A549 treated with ZK216348 at 1 μM for 4 hours (cell line): ENCODE measurements at places on chromosomes 13 and 19. TPM values are rescaled to one million over a fixed set of nuclear protein-coding genes. Genes with fewer than 3 reads are reported as not detected.

Gene ZNF575
- 1.0 to 3.4 TPM (median 2.4 TPM) in 5 replicates for total RNA-seq

Gene KCTD12
- total RNA-seq = 1.1 to 2.3 TPM (median 1.8 TPM) in 5 replicates

Gene CRTC1
- 2.5 to 5.8 TPM (median 4.7 TPM) in 5 replicates for total RNA-seq

Gene IRS2
- 24.9 to 46.9 TPM (median 33.3 TPM) in 5 replicates for total RNA-seq

Gene C1QTNF9
- not detected in 5 replicates for total RNA-seq

Gene VAV1
- 6.1 to 7.9 TPM (median 7.1 TPM) in 5 replicates for total RNA-seq

Gene IGSF23
- 0.27 to 0.68 TPM (median 0.45 TPM) in 5 replicates for total RNA-seq

Gene PSPN
- total RNA-seq = 0.50 to 1.1 TPM (median 0.69 TPM) in 5 replicates

Gene CADM4
- 5.0 to 10.7 TPM (median 9.0 TPM) in 5 replicates for total RNA-seq

Gene FCHO1
- total RNA-seq = 16.2 to 20.0 TPM (median 18.3 TPM) in 5 replicates

Gene FLT1
- not detected in 5 replicates for total RNA-seq

Gene PNMA8C
- total RNA-seq = not detected in 5 replicates

Gene KLK10
- 0.20 to 0.60 TPM (median 0.50 TPM) in 4 of 5 replicates, not detected in the other for total RNA-seq

Gene PNMA8A
- total RNA-seq = 8.1 to 11.0 TPM (median 10.6 TPM) in 5 replicates

Gene KCNJ14
- total RNA-seq = 0.84 to 2.1 TPM (median 1.2 TPM) in 5 replicates

Gene ZNF558
- total RNA-seq = 5.0 to 8.2 TPM (median 7.7 TPM) in 5 replicates

Gene TNFSF13B
- total RNA-seq = 0.13 TPM in 1 of 5 replicates, not detected in the others

Gene EXOC3L2
- total RNA-seq = 1.0 to 2.0 TPM (median 2.0 TPM) in 5 replicates

Gene IL4I1
- 0.19 to 0.88 TPM (median 0.64 TPM) in 5 replicates for total RNA-seq

Gene FRY
- 0.04 to 0.19 TPM (median 0.15 TPM) in 3 of 5 replicates, not detected in the others for total RNA-seq

Gene ERICH6B
- not detected in 5 replicates for total RNA-seq

Gene KLK15
- total RNA-seq = not detected in 5 replicates

Gene ADGRE1
- total RNA-seq = 5.0 to 6.0 TPM (median 5.4 TPM) in 5 replicates

Gene TIMM29
- 11.4 to 20.3 TPM (median 18.7 TPM) in 5 replicates for total RNA-seq

Gene DACT3
- total RNA-seq = 0.14 to 0.74 TPM (median 0.38 TPM) in 5 replicates

Gene VSTM1
- total RNA-seq = 0.55 to 0.92 TPM (median 0.78 TPM) in 3 of 5 replicates, not detected in the others

Gene ZNF223
- 1.7 to 3.4 TPM (median 2.8 TPM) in 5 replicates for total RNA-seq

Gene ELSPBP1
- total RNA-seq = not detected in 5 replicates

Gene ZNF135
- total RNA-seq = not detected in 5 replicates

Gene ZNF91
- total RNA-seq = 0.26 to 0.45 TPM (median 0.38 TPM) in 5 replicates

Gene UNC13A
- total RNA-seq = 1.2 to 2.1 TPM (median 1.5 TPM) in 5 replicates

Gene HCN2
- 20.5 to 50.9 TPM (median 41.7 TPM) in 5 replicates for total RNA-seq

Gene PTGIR
- 0.19 TPM in 1 of 5 replicates, not detected in the others for total RNA-seq

Gene ERICH4
- not detected in 5 replicates for total RNA-seq

Gene RHPN2
- total RNA-seq = 43.5 to 68.5 TPM (median 55.9 TPM) in 5 replicates

Gene ARGLU1
- total RNA-seq = 34.7 to 70.7 TPM (median 39.7 TPM) in 5 replicates

Gene TMEM272
- total RNA-seq = not detected in 5 replicates

Gene TEX29
- total RNA-seq = 0.39 TPM in 1 of 5 replicates, not detected in the others

Gene CGB5
- 0.39 to 0.84 TPM (median 0.75 TPM) in 5 replicates for total RNA-seq

Gene ATXN8OS
- total RNA-seq = not detected in 5 replicates

Gene PDE4A
- total RNA-seq = 2.9 to 5.3 TPM (median 4.7 TPM) in 5 replicates

Gene KLK14
- total RNA-seq = 0.20 to 0.68 TPM (median 0.28 TPM) in 5 replicates

Gene ZNF17
- total RNA-seq = 4.2 to 6.4 TPM (median 4.9 TPM) in 5 replicates

Gene IRGC
- not detected in 5 replicates for total RNA-seq

Gene PLIN4
- 0.19 to 0.28 TPM (median 0.23 TPM) in 5 replicates for total RNA-seq

Gene TMC4
- 1.5 to 2.8 TPM (median 1.6 TPM) in 5 replicates for total RNA-seq

Gene CGB2
- total RNA-seq = 0.41 to 0.94 TPM in 2 of 5 replicates, not detected in the others

Gene ARHGAP35
- total RNA-seq = 21.3 to 33.1 TPM (median 29.7 TPM) in 5 replicates

Gene NCR1
- not detected in 5 replicates for total RNA-seq

Gene RASIP1
- total RNA-seq = 0.13 to 1.4 TPM (median 0.36 TPM) in 5 replicates

Gene F7
- total RNA-seq = 0.07 to 0.13 TPM (median 0.11 TPM) in 5 replicates

Gene TEX101
- total RNA-seq = not detected in 5 replicates

Gene PDX1
- total RNA-seq = 0.05 to 0.09 TPM in 2 of 5 replicates, not detected in the others
